CD4-positive, CD25-positive, alpha-beta regulatory T cell (primary cell): ENCODE measurements at places on chromosomes 12 and 14. TPM values are rescaled to one million over a fixed set of nuclear protein-coding genes. Genes with fewer than 3 reads are reported as not detected.

The ALDH2 gene
- polyA plus RNA-seq: 0.03 TPM

The PTGER2 gene
- 56.7 TPM for polyA plus RNA-seq

The LRP1 gene
- polyA plus RNA-seq: 0.24 TPM

The ZDHHC22 gene
- not detected for polyA plus RNA-seq

The KERA gene
- polyA plus RNA-seq: not detected

The DNAI7 gene
- polyA plus RNA-seq: 0.07 TPM

The SERPINA3 gene
- not detected for polyA plus RNA-seq

The ST8SIA1 gene
- 3.3 TPM for polyA plus RNA-seq

The SMCO2 gene
- not detected for polyA plus RNA-seq

The TCTN2 gene
- 1.9 TPM for polyA plus RNA-seq

The EIF2S3B gene
- 0.71 TPM for polyA plus RNA-seq

The LRP1-AS gene
- polyA plus RNA-seq: not detected

The GUCY2C gene
- not detected for polyA plus RNA-seq

The SNRNP35 gene
- 54.4 TPM for polyA plus RNA-seq

The SPTB gene
- not detected for polyA plus RNA-seq

The GALNT16 gene
- polyA plus RNA-seq: not detected

The ANO4 gene
- polyA plus RNA-seq: not detected
